ENCODE measurements at places on chromosomes 13 and 19.
A peak's percentile ranks its signal among the peaks of the same experiment; 100 is the strongest.

DNA sequence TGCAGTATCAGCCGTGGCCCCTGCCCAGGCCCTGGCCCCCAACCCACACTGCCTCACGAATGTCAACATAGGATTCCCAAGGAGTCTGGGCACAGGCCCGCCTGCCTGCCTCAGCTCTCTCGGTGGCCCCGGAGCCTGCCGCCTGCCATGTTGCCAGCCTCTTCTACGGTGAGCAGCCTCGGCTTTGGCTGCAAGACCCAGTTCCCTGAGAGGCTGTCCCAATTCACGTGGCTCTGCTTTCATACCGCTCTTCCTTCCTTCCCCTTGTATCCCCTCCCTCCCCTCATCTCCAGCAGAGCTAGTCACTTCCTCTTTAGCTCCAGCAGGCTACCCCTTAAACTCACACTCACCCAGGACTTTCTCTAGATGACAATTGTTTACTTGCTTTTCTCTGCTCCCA lies 42.7 kb downstream of the SERP2 start:
- no peaks in the 10 kb centered on the region for H3K36me3 ChIP-seq
- no peak overlapping the region for H3K27ac ChIP-seq
- H3K27me3 ChIP-seq, result no peaks in the 10 kb centered on the region

GRCh38 chr19:19214892-19215291 lies 3.1 kb downstream of the NCAN start:
- peaks cover 32% of the 10 kb centered on the region for H3K27me3 ChIP-seq
- H3K4me3 ChIP-seq, result no peak overlapping the region
- DNase-seq, result peak; percentile 82
- no peaks in the 10 kb centered on the region for H3K36me3 ChIP-seq
- H3K4me1 ChIP-seq, result peaks cover 10% of the 10 kb centered on the region

DNA sequence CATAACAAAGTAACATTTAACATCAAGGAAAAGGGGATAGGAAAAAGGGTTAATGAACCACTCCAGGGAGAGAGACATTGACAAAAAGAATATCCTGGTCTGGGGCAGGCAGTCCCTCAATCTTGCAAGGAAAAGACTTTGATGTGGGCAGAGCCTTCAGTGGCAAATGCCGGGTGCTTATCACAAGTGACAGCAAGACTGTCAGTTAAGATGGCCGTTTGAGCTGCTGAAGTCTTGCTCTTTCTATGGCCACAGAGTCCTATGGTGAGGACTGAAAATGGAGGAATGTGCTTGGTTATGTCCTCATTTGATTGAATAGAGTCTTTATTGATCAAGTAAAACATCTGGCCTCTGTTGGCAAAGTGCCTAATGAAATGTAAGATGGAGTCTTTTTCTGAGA lies 112.1 kb downstream of the B3GLCT start:
- H3K4me1 ChIP-seq, result peaks cover 4% of the 10 kb centered on the region
- no peaks in the 10 kb centered on the region for H3K36me3 ChIP-seq

GRCh38 chr19:35118268-35119020 lies 2.8 kb downstream of the FXYD3 start:
- no peak for DNase-seq
- H3K27ac ChIP-seq, result no peak overlapping the region
- H3K4me3 ChIP-seq, result no peak overlapping the region
- peaks cover 21% of the 10 kb centered on the region for H3K4me1 ChIP-seq

GRCh38 chr19:10651851-10652250 lies 2.3 kb upstream of the ILF3 start:
- no peak for DNase-seq
- peaks cover 2% of the 10 kb centered on the region for H3K4me1 ChIP-seq
- H3K27ac ChIP-seq, result no peak overlapping the region
- no peaks in the 10 kb centered on the region for H3K27me3 ChIP-seq

DNA sequence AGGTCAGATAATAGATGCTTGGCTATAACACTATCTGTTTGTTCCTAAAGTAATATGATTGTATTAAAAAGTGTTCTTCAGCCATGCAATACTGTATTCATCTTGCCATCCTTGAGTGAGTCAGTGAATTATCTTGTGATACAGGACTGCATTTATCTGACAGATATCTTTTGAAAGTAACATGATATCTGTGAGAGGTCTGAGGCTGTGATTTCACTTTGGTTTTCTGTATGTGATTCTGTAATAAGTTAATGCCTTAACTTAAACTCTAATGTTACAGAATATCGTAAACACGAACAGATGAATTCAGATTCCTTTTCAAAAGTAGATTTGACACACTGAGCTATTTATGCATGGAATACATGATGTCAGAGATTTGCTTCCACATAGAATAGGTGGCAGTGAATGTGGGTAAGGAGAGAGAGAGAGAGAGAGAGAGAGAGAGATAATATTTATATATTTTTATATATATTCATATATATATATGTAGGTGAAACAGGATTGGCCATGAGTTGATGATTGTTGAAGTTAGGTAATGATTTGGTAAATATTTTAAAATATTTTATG lies 97.9 kb upstream of the RNF113B start:
- no peaks in the 10 kb centered on the region for H3K36me3 ChIP-seq
- no peaks in the 10 kb centered on the region for H3K27me3 ChIP-seq
- no peak overlapping the region for H3K27ac ChIP-seq
- no peak for DNase-seq
- H3K4me1 ChIP-seq, result peaks cover 44% of the 10 kb centered on the region

DNA sequence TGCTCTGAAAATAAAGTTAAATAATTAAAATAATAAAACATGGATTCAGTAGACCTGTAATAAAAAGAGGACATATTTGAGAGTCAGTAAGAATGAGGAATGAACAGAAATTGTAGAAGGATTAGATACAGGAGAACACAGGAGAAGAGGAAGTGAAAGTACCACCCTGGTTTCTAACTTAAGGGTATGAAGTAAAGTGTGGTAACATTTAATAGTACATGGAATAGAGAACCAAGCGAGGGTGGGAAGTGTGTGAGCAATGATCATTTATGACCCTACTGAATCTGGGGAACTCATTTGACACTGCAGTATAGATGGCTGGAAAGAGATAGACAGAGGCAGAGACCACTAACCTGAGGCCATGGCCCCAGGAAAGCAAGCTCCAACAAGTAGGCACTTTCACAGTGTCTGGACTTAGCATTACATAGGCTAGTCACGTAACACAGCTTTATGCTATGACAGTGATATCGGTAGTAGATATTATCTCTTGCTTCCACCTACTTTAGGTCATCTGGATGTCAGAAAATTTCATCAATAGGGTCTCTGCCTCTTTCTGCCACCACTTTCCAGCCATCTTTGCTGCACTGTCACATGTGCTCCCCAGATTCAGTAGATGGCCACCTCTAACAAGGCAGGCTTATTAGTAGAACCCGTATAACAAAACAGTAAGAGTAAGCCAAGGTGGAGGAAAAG lies 633.9 kb upstream of the MIR17HG start:
- DNase-seq, result no peak
- peaks cover 7% of the 10 kb centered on the region for H3K4me1 ChIP-seq
- H3K27me3 ChIP-seq, result no peaks in the 10 kb centered on the region

GRCh38 chr19:48648134-48648533 lies 2.1 kb upstream of the CA11 start:
- H3K4me1 ChIP-seq, result peaks cover 10% of the 10 kb centered on the region
- no peaks in the 10 kb centered on the region for H3K27me3 ChIP-seq
- H3K27ac ChIP-seq, result no peak overlapping the region
- H3K4me3 ChIP-seq, result no peak overlapping the region
- no peak for DNase-seq
- H3K36me3 ChIP-seq, result no peaks in the 10 kb centered on the region

DNA sequence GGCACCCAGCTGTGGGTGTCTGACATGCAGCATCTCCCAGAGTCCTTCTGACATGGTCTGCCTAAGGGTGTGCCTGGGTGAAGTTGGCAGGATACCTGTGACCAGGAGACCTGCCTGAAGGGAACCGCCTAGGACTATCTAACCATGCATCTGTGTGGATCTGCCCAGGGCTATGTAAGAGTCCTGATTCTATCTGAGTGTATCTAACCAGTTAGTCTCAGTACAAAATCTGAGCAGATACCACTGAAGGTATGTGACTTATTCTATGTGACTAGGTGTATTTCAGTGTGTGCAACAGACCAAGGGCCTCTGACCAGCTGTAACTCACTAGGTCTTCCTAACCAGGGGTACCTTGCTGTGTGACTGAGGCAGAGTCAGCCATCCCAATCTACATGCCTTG lies 28.2 kb upstream of the FBL start:
- H3K27ac ChIP-seq, result no peak overlapping the region
- H3K36me3 ChIP-seq, result no peaks in the 10 kb centered on the region
- DNase-seq, result no peak
- H3K4me3 ChIP-seq, result no peak overlapping the region
- H3K4me1 ChIP-seq, result peaks cover 5% of the 10 kb centered on the region

DNA sequence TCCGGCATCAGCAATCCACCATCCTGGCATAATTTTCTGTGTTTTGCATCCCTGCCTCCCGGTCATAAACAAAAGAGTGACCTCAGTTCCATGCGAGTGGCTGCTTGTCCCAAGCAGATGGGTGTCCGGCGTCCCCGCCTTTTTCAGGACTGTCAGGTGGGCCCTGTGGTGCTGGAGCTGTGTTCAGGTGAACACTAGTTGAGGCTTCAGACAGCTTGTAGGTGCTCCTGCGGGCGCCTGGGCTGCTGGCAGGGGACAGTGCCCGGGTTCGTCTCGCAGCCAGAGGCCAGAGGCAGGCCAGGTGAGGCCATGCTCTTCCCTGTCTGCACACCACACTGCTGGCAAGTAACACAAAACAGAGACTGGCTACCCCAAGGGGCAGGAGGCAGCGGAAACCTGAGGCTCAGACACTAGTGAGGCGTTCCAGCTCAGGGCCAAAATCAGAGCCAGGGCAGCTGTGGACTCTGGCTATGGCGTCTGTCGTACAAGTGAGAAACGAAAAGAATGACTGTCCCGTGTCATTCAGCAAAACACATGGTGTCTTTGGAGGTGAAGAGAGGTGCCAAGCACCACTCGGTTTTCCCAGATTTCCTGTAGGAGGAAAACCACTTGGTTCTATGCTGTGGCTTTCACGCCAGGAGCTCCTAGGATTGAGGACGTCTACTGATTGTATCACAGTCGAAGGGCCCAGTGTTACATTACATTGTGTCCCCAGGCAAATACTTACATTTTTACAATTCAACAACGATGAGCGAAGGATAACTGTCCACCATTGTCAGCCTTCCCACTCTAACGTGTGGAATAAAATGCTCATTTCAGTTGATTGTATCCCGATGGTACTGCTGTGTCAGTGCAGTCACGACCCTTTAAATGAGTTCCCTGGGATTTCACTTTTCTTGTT lies 104.0 kb downstream of the ATP11A start:
- no peaks in the 10 kb centered on the region for H3K27me3 ChIP-seq
- no peak overlapping the region for H3K4me3 ChIP-seq
- no peak overlapping the region for H3K27ac ChIP-seq

GRCh38 chr19:46574533-46574932 lies 26.6 kb upstream of the CALM3 start:
- peaks cover 4% of the 10 kb centered on the region for H3K4me1 ChIP-seq
- H3K4me3 ChIP-seq, result no peak overlapping the region
- no peak for DNase-seq
- H3K36me3 ChIP-seq, result no peaks in the 10 kb centered on the region
- H3K27me3 ChIP-seq, result no peaks in the 10 kb centered on the region
- H3K27ac ChIP-seq, result no peak overlapping the region

GRCh38 chr13:31588893-31589292 lies 150.4 kb upstream of the RXFP2 start:
- H3K4me1 ChIP-seq, result no peaks in the 10 kb centered on the region
- no peaks in the 10 kb centered on the region for H3K27me3 ChIP-seq
- H3K27ac ChIP-seq, result no peak overlapping the region
- DNase-seq, result no peak
- no peaks in the 10 kb centered on the region for H3K36me3 ChIP-seq

DNA sequence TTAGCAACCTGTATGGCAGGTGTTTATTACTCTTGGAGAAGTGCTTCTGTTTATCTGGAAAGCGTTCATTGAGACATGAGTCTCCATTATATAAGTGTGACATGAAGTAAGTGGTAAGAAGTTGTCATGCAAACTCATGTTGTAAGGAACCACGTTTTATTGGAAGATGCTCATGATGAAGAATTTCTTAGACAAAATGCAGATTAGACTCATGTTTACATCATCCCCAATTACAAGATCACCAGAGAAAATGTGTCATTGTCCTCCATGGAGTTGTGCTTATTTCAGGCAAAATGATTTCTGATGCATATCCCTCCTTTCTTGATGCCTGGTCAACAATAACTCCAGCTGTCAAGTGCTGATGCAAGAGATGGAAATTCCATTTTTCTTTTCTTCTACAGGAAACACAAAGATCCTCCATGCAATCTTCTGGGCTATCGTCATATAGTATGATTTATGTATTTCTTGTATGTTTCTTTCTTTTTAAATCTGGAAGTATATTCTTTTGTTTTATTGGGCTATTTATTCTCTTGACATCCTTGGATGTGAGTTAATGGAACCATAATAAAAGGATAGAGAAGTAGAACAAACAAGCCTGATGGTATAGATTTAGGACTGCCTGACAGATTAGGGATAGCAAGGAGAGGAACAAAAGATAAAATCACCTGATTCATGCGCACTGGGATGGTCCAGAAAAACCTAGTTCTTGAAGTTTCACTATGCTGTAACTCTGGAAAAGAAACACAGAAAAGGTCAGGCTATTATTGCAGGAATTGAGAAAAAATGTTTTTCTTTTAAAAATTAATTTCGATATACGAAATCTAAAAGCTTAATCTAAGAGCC lies 50.7 kb upstream of the DIAPH3 start:
- no peaks in the 10 kb centered on the region for H3K4me1 ChIP-seq
- H3K4me3 ChIP-seq, result no peak overlapping the region
- DNase-seq, result no peak
- no peaks in the 10 kb centered on the region for H3K36me3 ChIP-seq
- no peaks in the 10 kb centered on the region for H3K27me3 ChIP-seq

DNA sequence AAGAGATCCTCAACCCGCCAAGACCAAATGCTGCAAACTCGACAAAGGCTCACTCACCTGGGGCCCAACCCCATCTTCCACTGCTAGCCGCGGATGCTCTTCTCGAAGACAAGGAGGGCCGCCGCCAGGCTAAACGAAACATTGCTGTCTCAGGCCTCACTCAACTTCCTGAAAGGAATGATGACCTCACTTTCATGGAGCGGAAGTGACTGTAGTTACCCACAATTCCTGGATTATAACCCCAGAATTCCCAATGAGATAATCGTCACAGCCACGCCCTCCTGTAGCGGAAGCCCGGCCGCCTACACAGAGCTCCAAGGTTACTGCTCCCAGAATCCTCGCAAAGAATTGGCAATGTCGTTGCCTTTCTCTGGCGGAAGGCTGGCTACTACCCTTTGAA lies 10.5 kb upstream of the ZNF112 start:
- H3K4me1 ChIP-seq, result no peaks in the 10 kb centered on the region
- no peak overlapping the region for H3K27ac ChIP-seq
- no peaks in the 10 kb centered on the region for H3K36me3 ChIP-seq

DNA sequence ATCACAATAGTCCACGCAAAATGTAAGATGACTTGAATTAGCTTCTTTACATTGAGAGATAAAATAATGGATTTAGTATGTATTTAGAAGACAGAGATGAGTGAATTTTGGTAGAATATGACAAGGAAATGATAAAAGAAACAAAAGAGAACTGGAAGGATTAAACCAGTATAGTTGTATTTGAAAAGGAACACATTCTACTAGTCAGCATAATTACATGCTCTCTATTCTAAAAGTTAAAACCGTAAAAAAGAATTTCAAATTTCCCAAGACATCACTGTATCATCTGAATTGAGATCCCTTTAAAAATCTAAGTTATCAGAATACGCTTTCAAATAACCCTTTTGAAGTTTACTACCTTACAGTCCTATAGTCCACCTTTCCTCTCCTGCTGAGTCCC lies 1156.7 kb upstream of the PCDH9 start:
- H3K4me1 ChIP-seq, result no peaks in the 10 kb centered on the region
- no peak for DNase-seq
- no peak overlapping the region for H3K4me3 ChIP-seq
- no peaks in the 10 kb centered on the region for H3K36me3 ChIP-seq
- H3K27ac ChIP-seq, result no peak overlapping the region
- H3K27me3 ChIP-seq, result no peaks in the 10 kb centered on the region

Measured in neuronal stem cell (in vitro differentiated cells).